ENCODE measurements at places on chromosomes 6 and 20.

GRCh38 chr6:169093770-169094551, 159.7 kb downstream of the THBS2 start:
- H3K36me3 ChIP-seq = peaks cover 5% of the 10 kb centered on the region
- no peaks in the 10 kb centered on the region for H3K4me1 ChIP-seq
- DNase-seq = no peak
- H3K27ac ChIP-seq = no peak overlapping the region
- H3K4me3 ChIP-seq = no peak overlapping the region
- H3K27me3 ChIP-seq = peaks cover 6% of the 10 kb centered on the region

DNA sequence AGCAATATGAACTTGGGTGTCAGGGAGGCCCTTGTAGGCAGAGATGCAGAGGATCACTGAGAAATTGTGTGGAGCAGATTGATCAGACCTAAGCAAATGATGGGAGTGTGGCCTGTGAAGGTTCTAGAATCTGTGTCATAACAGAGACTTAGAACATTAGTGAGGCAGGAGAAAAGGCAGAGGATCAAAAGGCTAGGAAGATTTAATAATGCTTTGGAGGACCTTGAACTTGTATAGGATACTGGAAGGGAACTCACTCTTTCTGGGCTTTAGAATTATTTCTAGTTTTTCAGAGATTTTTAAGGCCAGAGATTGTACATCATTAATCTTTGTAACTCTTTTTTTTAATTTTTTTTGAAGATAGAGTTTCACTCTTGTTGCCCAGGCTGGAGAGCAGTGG, at the start of gene TSBP1:
TSS of gene TSBP1 (minus strand) at position 101 of the 400 bp plus-strand sequence. CDS start 197 bp downstream, outside the sequence.
- H3K27ac ChIP-seq = no peak within 1 kb of the TSS
- H3K27me3 ChIP-seq = peaks cover 26% of the 10 kb centered on the region
- DNase-seq = no peak
- H3K4me3 ChIP-seq = no peak within 1 kb of the TSS
- peaks cover 6% of the 10 kb centered on the region for H3K4me1 ChIP-seq

DNA sequence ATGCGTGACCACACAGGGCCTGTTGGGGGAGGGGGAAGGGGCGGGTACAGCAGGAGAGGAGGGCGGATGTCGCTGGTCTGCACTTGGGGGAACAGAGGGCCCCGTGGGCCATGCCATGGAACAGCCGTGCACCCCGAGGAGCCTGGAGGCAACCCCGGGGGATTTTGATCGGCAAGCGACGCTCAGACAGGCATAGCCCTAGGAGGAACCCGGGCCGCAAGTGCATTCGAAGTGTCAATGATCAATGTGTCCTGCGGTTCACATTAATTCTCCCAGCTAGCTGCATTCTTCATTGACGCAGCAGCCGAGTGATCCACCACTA, 772.8 kb upstream of the DEFB115 start:
- no peak overlapping the region for H3K27ac ChIP-seq
- H3K36me3 ChIP-seq = peaks cover 6% of the 10 kb centered on the region
- peaks cover 9% of the 10 kb centered on the region for H3K27me3 ChIP-seq
- H3K4me1 ChIP-seq = no peaks in the 10 kb centered on the region

GRCh38 chr6:104955491-104955890, 1.4 kb upstream of the LIN28B start:
- DNase-seq = no peak
- no peak overlapping the region for H3K4me3 ChIP-seq
- no peak overlapping the region for H3K27ac ChIP-seq
- H3K27me3 ChIP-seq = peaks cover 62% of the 10 kb centered on the region
- peaks cover 3% of the 10 kb centered on the region for H3K36me3 ChIP-seq

- no peak for DNase-seq
- H3K27ac ChIP-seq = no peak overlapping the region
- no peaks in the 10 kb centered on the region for H3K27me3 ChIP-seq
- no peaks in the 10 kb centered on the region for H3K36me3 ChIP-seq
- no peaks in the 10 kb centered on the region for H3K4me1 ChIP-seq
Observed at GRCh38 chr20:9374072-9374471, 140.3 kb upstream of the LAMP5 start.

GRCh38 chr6:99232056-99232455, 117.4 kb downstream of the FAXC start:
- no peaks in the 10 kb centered on the region for H3K36me3 ChIP-seq
- H3K4me3 ChIP-seq = no peak overlapping the region
- peaks cover 15% of the 10 kb centered on the region for H3K27me3 ChIP-seq
- no peaks in the 10 kb centered on the region for H3K4me1 ChIP-seq
- DNase-seq = no peak
- no peak overlapping the region for H3K27ac ChIP-seq

All from activated naive CD4-positive, alpha-beta T cell treated with anti-CD3 and anti-CD28 coated beads for 36 hours (primary cell).